GM18507 (cell line): ENCODE measurements at places on chromosomes 13 and 19.

DNA sequence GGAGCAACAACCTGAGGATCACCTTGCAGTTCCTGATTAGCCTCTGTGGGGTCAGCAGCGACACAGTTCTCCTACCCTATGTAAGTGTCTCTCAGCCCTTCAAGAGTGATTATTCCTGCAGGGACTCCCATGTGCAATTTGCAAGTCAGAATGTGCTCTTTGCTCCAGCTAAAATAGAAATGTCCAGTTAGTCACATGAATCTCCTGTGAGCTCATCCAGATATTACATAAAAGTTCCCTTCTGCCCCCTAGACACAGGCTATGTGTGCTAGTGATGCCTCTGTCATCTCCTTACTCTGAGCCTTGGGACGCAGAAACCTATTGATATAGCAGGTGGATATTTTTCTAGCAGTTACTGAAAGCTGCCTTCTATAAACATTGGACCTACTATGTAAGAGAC, 105.5 kb downstream of the ZAR1L start:
- no peak for DNase-seq

DNA sequence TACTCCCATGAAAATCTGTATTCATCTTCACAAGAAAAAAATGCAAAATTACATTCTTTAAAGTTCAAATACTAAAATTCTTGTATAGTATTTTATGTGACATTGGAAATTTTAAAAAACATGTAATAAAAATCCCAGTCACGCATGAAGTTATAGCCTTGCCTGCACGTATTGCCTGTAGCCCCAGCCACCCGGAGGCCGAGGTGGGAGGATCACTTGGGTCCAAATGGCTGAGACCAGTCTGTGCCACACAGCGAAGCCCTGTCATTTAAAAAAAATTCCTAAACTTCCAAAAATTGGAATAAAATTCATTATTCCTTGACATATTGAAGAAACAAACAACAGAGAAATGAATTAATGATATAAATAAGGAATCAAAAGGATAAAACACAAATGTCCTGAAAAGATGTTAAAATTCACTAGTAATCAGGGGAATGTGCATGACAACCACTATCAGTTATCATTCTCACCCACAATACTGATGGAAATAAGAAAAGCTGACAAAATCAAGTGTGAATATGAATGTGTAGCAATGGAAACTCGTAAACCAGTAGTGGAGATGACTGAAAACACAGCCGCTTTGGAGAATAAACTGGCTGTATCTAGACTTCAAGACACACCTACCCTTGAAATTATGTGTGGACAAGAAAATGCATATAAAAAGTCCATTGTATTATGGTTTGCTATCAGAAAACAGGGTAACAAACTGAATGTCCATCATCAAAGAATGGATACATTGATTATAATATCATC, 7.5 kb downstream of the CARD8 start:
- no peak for DNase-seq

DNA sequence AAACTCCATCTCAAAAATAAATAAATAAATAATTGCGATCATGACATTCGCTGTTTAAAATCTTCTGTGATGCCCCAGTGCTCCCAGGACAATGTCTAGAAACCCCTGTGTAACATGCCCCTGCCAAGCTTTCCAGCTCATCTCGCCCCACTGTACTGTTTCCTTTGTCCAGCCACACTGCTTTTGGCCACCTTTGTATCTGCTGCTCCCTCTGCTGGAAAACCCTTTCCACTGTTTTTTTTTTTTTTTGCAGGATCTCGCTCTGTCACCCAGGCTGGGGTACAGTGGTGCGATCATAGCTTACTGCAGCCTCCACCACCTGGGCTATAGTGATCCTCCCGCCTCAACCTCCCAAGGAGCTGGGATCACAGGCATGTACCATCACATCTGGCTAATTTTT, 7.5 kb downstream of the PLAUR start:
- DNase-seq = no peak

DNA sequence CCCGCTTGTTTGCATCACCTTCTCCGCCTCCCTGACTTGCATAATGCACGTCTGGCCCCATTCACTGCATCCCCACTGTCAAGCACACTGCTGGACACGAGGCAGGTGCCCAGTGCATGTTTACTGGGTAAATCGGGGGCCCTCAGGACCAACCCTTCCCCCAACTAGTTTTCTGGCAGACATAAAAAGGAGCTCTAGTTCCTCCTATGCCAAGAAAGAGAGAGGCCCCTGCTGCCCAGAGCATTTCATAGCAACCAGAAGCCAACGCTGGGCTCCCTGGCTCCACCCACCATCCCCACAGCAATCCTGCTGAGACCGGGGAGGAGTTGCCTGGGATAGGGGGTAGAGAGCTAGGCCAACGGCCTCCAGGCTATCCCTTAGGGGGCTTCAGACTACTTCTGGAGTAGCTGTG, 23.2 kb downstream of the ANKRD27 start:
- DNase-seq = no peak

DNA sequence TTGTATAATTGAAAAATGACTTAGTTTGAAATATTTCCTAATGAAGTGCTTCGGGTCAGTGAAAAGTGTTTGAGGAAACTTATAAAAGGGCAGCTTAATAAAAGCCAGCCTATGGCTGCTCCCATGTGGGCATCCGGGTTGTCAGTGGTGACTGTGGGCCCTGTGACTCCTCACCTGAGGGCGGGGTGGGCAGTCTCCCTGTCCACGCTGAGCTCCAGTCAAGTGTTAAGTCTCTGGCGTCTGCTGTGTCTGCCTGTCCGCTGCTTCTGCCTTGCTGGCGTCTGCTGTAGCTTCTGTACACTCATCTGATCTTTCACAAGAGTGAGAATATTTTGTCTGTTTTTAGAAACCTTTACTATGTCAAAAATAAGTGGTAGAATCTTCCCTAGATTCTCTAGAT, 7.1 kb downstream of the LAMP1 start:
- DNase-seq = no peak

DNA sequence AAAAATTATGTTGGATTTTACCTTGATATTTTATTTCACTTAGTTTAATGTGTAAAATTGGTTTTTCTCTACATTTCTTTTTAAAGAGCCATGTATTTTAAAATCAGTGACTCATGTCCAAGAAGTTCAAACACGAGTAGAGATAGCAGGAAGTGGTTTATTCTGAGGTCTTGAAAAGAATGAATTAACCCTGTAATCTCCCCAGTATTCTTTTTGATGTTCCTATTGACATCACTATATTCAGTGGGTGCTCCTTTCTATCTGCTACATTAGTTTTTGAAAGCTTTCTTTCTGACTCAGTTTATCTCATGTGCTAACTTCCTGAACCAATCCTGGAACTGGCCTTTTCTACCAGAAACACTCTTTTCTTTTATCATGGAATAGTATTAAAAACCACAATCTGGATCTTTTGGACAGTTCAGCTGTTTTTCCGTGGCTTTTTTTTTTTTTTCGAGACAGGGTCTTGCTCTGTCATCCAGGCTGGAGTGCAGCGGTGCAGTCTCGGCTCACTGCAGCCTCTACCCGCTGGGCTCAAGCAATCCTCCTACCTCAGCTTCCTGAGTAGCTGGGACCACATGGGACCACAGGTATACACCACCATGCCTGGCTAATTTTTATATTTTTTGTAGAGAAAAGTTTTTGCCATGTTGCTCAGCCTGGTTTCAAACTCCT, 114.9 kb downstream of the PCCA start:
- DNase-seq = no peak

DNA sequence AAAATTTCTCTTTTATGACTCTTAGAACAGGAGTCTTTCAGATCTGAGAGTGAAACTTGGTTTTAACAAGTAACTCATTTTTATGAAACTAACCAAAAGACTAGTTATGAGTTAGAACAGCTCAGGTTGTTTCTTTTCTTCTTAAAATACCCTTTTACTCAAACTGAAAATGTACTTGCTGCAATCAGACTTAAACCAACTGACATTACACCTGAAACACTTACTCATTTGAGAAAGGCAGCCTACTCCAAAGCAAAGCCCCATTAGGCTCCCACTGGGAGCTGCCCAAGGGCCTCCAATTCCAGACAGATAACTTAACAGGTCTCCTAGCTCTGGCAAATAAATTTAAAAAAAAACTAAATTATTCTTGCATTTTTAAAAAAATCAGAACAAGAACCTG, 3.6 kb downstream of the FOXO1 start:
- no peak for DNase-seq

DNA sequence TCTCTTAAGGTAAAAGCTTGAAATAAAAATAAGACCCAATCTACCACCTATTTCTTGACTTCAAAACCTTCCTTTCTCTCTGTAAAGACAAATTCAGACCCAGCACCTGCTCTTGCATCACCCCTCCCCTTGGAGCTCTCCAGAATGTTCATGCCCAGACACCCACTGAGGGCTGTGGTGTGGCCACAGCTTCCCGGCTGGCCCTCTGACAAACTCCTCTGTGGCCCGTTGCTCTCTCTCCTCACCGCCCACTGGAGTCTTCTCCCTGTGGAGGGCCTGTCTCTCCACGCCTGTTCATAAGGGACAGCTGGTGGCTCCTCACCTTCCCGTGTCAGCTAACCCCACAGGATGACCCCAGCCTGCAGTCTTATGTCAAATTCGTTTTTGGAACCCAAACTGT, 49.1 kb downstream of the TSSK6 start:
- no peak for DNase-seq

DNA sequence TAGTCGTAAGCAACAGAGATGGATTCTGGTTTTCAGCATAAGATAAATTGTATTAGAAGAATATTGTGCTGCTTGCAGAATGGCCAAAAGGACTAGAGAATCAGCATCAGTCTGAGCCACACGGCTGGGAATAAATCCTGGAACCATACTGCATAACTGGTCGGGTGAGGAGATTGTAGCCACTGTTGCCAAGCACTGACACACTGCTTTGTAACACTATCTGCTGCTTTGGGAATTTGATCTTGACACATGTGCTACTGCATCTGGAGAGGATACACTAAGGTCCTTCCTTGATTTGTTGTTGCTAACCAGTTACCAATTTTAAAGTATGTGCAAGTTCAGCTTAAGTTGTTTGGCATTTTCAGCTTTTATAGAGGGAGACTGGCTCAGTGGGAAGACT, 1.9 kb downstream of the HNRNPA1L2 start:
- DNase-seq = no peak

DNA sequence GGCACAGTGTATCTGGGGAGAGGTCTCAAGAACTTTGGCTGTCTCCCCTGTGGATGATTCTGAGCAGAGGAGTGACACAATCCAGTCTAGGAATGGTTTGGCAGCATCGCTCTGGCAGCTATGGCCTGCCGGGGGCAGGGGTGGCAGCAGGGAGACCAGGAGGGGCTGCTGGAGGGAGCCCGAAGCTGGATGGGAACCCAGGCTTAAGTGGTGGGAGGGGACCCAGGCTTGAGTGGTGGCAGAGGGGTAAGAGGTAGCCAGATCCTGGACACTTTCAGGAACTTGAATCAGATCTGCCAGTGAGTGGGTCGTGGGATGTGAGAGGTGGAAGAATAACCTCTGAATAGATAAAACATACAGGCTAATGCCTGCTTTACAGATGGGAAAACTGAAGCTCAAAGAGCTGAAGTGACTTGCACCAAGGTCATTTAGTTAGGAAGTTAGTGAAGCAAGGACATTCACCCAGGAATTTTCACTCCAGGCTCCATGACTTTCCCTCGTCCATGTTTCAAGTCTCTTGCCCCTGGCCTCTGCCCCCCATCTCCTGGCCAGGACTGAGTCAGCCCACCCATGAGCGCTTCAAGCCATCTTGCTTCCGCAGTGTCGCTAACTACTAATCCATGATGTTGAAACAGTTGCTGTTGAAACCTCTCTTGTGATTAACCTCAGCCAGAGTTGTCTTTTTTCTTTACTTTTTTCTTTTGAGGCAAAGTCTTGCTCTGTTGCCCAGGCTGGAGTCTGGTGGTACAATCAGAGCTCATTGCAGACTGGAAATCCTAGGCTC, 29.9 kb upstream of the C1QTNF9 start:
- DNase-seq = no peak

- no peak for DNase-seq
Measured at GRCh38 chr19:42111811-42112210, 20.4 kb downstream of the POU2F2 start.

GRCh38 chr13:43299374-43299773, 276.0 kb downstream of the DNAJC15 start:
- DNase-seq = no peak

DNA sequence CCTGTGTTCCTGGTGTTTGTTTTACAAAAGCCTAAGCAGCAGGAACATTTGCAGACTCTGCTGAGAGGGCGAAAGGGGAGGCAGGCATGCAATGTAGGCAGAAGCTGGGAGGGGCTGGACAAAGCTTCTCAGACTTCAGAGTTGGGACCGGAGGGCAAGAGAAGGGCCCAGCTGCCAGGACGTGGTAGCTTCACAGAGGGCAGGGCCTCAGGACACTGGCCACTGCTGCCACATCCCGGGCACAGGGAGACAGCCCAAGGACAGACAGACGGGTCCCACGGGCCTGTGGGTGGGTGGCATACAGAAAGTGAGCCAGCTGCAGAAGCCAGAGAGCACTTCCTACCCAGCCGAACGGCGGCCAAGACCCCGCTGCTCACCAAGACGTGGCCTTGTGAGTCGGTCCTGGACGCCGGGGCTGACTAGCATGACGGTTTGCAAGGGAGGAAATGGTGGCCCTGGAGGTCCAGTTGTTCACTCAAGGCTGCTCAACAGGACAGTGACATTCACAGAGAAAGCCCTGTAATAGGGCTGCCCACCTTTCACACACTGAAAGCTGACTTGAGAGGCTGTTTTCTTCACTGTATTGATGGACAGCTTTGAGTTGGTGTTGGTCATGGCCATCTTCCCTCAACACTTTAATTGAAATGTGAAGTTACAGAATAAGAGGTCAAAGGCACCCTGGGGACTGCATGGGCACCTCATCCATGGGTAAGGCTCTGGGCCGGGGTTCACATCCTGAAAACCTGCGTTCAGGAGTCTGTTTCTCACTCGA, 23.7 kb upstream of the TFDP1 start:
- no peak for DNase-seq

- no peak for DNase-seq
Measured at GRCh38 chr19:1698636-1699035, 46.2 kb upstream of the TCF3 start.

DNA sequence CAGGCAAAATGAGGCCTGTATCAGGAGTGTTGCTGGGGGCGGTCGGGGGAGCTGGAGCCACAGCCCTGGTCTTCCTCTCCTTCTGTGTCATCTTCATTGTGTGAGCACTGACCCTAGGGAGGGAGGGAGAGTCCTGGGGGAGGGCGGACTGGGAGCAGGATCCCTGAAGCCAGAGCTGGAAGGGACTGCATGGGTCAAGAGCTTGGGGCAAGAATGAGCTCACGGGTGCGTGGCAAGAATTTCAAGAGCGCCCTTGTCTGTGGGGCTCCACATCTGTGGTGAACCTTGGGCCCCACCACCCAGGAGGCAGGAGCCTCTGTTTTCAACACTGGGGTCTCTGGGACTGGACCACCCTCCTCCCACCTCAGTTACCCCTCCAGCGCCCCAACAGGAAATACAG, 4.7 kb downstream of the SIGLEC7 start:
- no peak for DNase-seq
